ENCODE measurements at places on chromosomes 5 and 9.
A peak's percentile ranks its signal among the peaks of the same experiment; 100 is the strongest.

GRCh38 chr5:72372331-72372730 lies 52.2 kb downstream of the PTCD2 start:
- no peak for DNase-seq

DNA sequence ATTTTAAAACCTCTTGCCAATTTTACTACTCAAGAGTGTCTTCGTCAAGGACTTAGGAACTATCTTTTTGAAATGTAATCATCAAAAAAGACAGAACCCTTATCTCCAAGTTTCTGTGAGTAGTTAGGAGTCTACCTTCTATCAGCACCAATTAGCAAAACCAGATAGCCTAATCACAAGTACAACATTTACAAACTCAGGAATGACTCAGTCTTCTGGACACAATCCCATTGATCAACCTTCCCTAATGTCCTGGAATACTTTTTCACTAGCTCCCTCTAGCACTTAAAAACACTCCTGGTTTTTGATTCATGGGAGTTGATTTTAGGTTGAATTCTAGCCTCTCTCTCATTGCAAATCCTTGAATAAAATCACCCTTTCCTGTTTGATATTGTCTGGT lies 680.7 kb downstream of the PRR16 start:
- DNase-seq = no peak

DNA sequence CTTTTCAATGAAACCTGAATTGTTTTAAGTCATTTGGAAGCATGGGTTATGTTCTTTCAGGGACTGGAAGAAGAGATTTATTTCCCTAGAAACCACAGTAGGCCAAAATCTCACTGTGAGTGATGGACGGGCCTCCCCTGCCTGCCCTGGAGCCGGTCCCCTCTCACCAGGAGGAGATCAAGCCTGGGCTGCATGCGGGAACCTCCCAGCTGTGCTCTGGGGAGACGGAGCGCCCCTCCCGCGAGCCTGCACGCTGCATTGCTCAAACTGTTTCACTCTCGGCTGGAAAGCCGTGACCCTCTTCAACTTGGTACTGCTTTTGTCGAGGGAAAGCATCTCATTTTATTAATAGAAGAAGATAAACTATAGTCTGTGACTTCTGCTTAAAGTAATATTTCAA lies 85.4 kb downstream of the IRX2 start:
- DNase-seq = no peak

DNA sequence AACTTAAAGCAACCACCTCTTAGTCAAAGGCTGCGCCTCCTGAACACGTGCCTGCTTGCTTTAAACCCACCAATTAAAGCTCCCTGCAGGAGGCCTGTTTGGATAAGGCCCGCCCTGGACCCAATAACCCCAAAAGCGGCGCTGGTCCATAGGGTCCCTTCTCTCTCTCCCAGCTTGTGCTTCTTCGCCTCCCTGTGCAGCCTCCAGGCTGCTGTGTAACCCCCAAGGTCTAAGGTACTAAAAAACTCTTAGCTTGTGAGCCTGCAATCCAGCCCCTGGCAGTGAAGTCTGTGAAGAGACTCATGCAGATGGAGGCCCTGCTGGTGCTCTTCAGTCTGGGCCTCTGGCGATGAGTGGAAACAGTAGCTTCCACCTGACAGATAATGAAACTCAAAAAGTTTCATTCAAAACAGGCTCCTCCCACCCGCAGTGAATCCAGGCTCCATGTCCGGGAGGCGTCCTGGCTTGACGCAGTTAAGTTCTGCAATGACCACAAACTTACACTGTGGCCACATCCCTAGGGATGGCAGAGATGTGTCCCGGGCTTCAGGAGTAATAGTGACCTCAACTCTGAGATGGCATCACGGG lies 97.3 kb downstream of the PRRT1B start:
- DNase-seq = peak; percentile 44

GRCh38 chr9:107213561-107214028 lies 69.5 kb upstream of the RAD23B start:
- DNase-seq = peak; percentile 4

GRCh38 chr9:120507936-120508510 lies 71.9 kb downstream of the CDK5RAP2 start:
- DNase-seq = no peak
